ENCODE measurements at places on chromosomes 7 and 10. TPM values are rescaled to one million over a fixed set of nuclear protein-coding genes. Genes with fewer than 3 reads are reported as not detected.

GRCh38 chr10:121838931-121839330, 88.9 kb downstream of the ATE1 start:
- no peak for DNase-seq
- H3K36me3 ChIP-seq = no peaks in the 10 kb centered on the region
- no peak overlapping the region for H3K27ac ChIP-seq
- H3K4me3 ChIP-seq = no peak overlapping the region
- no peaks in the 10 kb centered on the region for H3K27me3 ChIP-seq
- no peaks in the 10 kb centered on the region for H3K4me1 ChIP-seq

DNA sequence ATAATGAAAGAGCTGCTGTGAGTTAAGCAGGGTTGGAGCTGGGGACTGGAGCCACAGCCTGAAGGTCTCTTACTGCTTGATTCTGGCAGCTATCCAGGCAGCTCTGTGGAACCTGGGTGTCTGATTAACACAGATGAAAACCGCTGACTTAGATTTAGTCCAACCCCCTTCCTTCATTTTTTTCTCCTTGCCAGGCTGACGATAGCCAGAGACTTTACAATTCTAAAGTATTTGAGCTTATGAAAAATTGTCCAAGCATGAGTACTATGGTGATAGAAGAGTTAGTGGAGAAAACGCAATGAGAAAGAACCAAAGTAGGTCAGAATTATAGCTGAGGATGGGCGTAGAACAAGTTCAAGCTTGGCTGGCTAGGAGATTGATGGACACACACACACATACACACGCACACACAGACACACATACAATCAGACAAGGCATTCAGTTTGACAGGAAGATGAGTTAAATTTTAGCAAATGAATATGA, 13.5 kb upstream of the GPR85 start:
- H3K36me3 ChIP-seq = no peaks in the 10 kb centered on the region
- no peaks in the 10 kb centered on the region for H3K4me1 ChIP-seq
- H3K27me3 ChIP-seq = no peaks in the 10 kb centered on the region
- no peak overlapping the region for H3K27ac ChIP-seq
- DNase-seq = peak; percentile 45

DNA sequence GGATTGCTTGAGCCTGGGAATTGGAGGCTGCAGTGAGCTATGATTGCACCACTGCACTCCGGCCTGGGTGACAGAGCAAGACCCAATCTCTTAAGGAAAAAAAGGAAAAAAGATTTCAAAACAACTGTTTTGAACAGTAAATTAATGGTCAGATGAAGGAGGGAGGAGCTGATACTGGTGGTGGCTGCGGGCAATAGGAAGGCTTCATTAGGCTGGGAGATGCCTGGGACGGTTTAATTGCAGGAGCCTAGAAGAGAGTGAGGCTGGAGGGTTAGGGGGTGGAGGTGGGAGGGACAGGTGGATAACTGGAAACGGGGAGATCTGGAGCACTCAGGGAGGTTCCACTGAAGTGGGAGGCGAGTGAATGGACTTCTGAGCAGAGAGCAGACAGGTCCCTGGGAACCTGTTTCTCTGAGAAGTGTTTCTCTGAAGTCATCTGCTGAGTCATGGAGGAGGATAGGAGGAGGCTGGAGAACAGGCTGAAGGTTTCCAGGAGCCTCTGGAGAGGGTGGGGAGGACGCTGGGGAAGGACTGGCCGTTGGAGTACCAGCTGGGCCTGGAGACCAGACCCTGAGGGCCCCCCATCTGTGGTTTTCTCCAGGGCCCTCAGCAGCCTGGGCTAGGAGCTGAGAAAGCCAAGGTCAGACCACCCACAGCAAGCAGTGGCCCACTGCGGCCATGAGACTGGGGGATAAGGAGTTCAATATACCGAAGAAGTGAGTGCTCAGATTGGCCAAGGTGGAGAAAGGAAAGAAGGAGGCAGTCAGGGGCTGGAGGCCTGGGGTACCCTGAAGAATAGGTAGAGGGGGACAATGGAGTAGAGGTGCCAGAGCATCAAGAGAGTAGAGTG, 14.4 kb upstream of the YWHAG start:
- H3K4me1 ChIP-seq = no peaks in the 10 kb centered on the region
- H3K36me3 ChIP-seq = no peaks in the 10 kb centered on the region
- H3K4me3 ChIP-seq = no peak overlapping the region
- DNase-seq = no peak
- no peaks in the 10 kb centered on the region for H3K27me3 ChIP-seq

GRCh38 chr7:114944745-114945625, 23.1 kb downstream of the MDFIC start:
- peak overlapping the region; percentile 43 for H3K4me3 ChIP-seq
- peaks cover 4% of the 10 kb centered on the region for H3K4me1 ChIP-seq
- H3K27me3 ChIP-seq = no peaks in the 10 kb centered on the region
- H3K27ac ChIP-seq = no peak overlapping the region

GRCh38 chr10:61749291-61749690, 86.6 kb downstream of the CABCOCO1 start:
- no peak overlapping the region for H3K27ac ChIP-seq
- no peaks in the 10 kb centered on the region for H3K27me3 ChIP-seq
- peaks cover 3% of the 10 kb centered on the region for H3K4me1 ChIP-seq

PPIA gene
- 729 TPM for total RNA-seq

CYP2C18 gene
- not detected for total RNA-seq

DNA sequence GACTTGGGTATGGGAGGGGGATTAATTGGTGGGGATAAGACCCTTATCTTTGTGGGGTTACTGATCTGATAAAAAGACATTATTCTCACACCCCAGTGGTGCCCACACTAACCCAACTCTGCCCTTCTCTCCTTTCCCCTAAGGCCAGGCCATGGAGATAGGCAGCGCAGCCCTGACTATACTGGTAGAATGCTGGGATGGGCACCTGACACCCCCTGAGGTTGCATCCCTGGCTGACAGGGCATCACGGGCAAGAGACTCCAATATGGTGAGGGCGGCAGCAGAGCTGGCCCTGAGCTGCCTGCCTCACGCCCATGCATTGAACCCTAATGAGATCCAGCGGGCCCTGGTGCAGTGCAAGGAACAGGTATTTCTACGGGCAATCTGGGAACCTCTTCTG, 12.7 kb downstream of the ZSWIM8 start:
- DNase-seq = peak; percentile 57
- no peaks in the 10 kb centered on the region for H3K27me3 ChIP-seq
- peaks cover 22% of the 10 kb centered on the region for H3K36me3 ChIP-seq
- no peak overlapping the region for H3K4me3 ChIP-seq
- no peak overlapping the region for H3K27ac ChIP-seq

DNA sequence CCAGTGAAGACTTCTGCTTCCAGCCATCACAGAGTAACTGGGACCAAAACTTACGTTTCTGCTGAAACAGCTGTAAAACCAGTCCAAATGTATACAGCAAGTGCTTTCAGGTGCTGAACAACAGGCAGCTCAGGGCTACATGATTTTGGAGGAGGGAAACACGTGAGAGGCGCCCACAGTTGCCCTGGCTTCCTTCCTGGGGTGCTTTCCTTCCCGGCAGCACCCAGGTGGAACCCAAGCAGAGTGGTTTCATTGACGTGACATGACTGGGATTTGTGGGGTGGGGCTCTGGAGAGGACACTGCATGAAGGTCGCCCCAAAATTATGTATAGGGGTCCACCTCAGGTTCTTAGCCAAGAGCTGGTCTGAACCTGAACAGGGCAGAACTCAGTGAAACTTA, 34.2 kb downstream of the IL2RA start:
- no peaks in the 10 kb centered on the region for H3K36me3 ChIP-seq
- no peaks in the 10 kb centered on the region for H3K27me3 ChIP-seq
- DNase-seq = no peak

- H3K27ac ChIP-seq = no peak overlapping the region
- H3K4me1 ChIP-seq = no peaks in the 10 kb centered on the region
- no peaks in the 10 kb centered on the region for H3K27me3 ChIP-seq
Observed at GRCh38 chr10:102631525-102632393, 12.5 kb upstream of the TRIM8 start.

GRCh38 chr10:89651205-89651915, 6.3 kb upstream of the PANK1 start:
- H3K27ac ChIP-seq = no peak overlapping the region
- H3K27me3 ChIP-seq = no peaks in the 10 kb centered on the region
- no peaks in the 10 kb centered on the region for H3K4me1 ChIP-seq
- no peak overlapping the region for H3K4me3 ChIP-seq
- no peaks in the 10 kb centered on the region for H3K36me3 ChIP-seq

GRCh38 chr7:31408140-31408729, 67.7 kb upstream of the NEUROD6 start:
- H3K27ac ChIP-seq = no peak overlapping the region
- DNase-seq = no peak
- no peaks in the 10 kb centered on the region for H3K36me3 ChIP-seq
- H3K4me1 ChIP-seq = no peaks in the 10 kb centered on the region
- H3K27me3 ChIP-seq = no peaks in the 10 kb centered on the region
- H3K4me3 ChIP-seq = no peak overlapping the region

R3HCC1L gene
- 9.7 TPM for total RNA-seq

- no peaks in the 10 kb centered on the region for H3K27me3 ChIP-seq
- DNase-seq = no peak
- no peak overlapping the region for H3K27ac ChIP-seq
- no peaks in the 10 kb centered on the region for H3K4me1 ChIP-seq
Observed at GRCh38 chr10:89805599-89806013, 104.2 kb downstream of the KIF20B start.

GRCh38 chr10:126097558-126098225, 201.3 kb downstream of the FANK1 start:
- no peaks in the 10 kb centered on the region for H3K36me3 ChIP-seq
- DNase-seq = no peak
- H3K27me3 ChIP-seq = no peaks in the 10 kb centered on the region
- H3K4me1 ChIP-seq = no peaks in the 10 kb centered on the region

GRCh38 chr7:45088821-45089340, at the start of gene NACAD:
TSS of gene NACAD (minus strand) at chr7:45088969. CDS start at chr7:45088894, 75 bp downstream.
- no peak within 1 kb of the TSS for H3K27ac ChIP-seq
- no peaks in the 10 kb centered on the region for H3K27me3 ChIP-seq
- peak within 1 kb of the TSS; percentile 42 for H3K4me3 ChIP-seq
- no peaks in the 10 kb centered on the region for H3K36me3 ChIP-seq

DNA sequence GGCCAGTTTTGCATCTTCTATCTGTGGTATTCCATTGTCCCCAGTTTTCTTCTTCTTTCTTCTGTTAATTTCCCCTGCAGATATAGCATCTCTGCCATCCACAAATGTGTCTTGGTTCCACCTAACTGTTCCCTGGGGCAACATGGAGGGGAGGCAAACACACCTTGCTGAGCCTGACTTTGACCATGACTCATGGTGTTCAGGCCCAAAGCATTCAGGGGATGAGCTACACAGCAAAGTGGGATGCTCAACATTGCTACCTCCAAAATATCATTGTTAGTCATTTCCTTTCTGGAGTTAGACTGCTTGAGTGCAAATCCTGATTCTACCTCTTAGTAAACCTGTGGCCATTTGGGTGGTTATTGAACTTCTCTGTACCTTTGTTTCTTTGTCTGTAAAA, 542.7 kb downstream of the LRMDA start:
- no peaks in the 10 kb centered on the region for H3K36me3 ChIP-seq
- H3K4me3 ChIP-seq = no peak overlapping the region
- no peak for DNase-seq
- no peak overlapping the region for H3K27ac ChIP-seq

- no peak overlapping the region for H3K27ac ChIP-seq
- no peaks in the 10 kb centered on the region for H3K27me3 ChIP-seq
- no peak overlapping the region for H3K4me3 ChIP-seq
- no peaks in the 10 kb centered on the region for H3K4me1 ChIP-seq
- H3K36me3 ChIP-seq = no peaks in the 10 kb centered on the region
- DNase-seq = no peak
Observed at GRCh38 chr7:94687810-94688209, 31.9 kb upstream of the SGCE start.

DNA sequence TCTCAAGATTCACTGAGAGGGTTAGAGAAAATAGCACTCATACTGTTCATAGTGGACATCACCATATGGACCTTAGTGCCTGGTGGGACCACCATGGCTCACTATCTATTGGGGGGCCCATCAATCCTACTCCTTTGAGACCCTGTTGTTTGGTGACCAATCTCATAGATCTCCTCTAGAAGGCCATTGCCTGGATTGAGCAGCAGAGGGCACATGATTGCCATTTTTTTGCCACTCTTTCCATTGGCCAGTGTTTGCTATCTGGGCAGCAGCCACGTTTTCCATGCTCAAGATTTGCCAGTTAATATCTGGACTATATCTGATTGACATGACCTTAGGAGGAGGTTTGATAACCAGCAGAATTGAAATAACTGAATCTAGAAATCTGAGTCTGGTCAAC, 244.5 kb downstream of the ITGB1 start:
- H3K27ac ChIP-seq = no peak overlapping the region
- H3K4me3 ChIP-seq = no peak overlapping the region
- H3K27me3 ChIP-seq = no peaks in the 10 kb centered on the region
- no peaks in the 10 kb centered on the region for H3K4me1 ChIP-seq
- no peak for DNase-seq

PDZD7 gene
- total RNA-seq = 1.1 TPM

EPO gene
- total RNA-seq = not detected

GRCh38 chr10:15719899-15720634, at the start of gene ITGA8:
TSS of gene ITGA8 (minus strand) at chr10:15719922. CDS start at chr10:15719771, 151 bp downstream.
- H3K27ac ChIP-seq = peak within 1 kb of the TSS; percentile 48
- no peaks in the 10 kb centered on the region for H3K27me3 ChIP-seq
- H3K4me3 ChIP-seq = peak within 1 kb of the TSS; percentile 95
- no peaks in the 10 kb centered on the region for H3K4me1 ChIP-seq
- DNase-seq = peak; percentile 90

CLDN4 gene
- total RNA-seq = 0.19 TPM

GRCh38 chr10:70850097-70850496, 34.3 kb downstream of the SGPL1 start:
- no peak for DNase-seq
- H3K27ac ChIP-seq = no peak overlapping the region
- peaks cover 8% of the 10 kb centered on the region for H3K36me3 ChIP-seq

- H3K27me3 ChIP-seq = no peaks in the 10 kb centered on the region
- no peak overlapping the region for H3K4me3 ChIP-seq
- DNase-seq = no peak
- H3K27ac ChIP-seq = no peak overlapping the region
Observed at GRCh38 chr10:6133331-6134098, 44.7 kb downstream of the RBM17 start.

DNA sequence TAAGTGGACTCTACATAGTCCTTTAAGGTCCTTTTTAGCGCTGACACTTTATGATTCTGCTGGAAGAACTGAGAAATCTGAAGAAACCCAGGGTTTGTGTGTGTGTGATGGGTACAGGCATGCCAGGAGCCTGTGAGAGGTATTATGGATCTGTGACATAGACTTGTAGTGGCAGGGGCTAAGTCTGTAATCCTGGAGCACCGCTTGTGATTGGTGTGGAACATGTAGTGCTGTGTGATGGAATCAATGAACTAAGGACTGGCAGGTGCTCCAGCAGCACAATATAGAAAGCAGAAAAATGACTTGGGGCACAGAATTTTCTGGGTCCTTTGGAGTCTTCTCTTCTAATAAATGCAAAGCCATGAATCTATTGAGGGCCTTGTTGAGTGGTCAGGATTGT, 163.9 kb downstream of the ST7 start:
- no peak overlapping the region for H3K4me3 ChIP-seq
- H3K4me1 ChIP-seq = no peaks in the 10 kb centered on the region
- no peak for DNase-seq
- no peaks in the 10 kb centered on the region for H3K27me3 ChIP-seq

DNA sequence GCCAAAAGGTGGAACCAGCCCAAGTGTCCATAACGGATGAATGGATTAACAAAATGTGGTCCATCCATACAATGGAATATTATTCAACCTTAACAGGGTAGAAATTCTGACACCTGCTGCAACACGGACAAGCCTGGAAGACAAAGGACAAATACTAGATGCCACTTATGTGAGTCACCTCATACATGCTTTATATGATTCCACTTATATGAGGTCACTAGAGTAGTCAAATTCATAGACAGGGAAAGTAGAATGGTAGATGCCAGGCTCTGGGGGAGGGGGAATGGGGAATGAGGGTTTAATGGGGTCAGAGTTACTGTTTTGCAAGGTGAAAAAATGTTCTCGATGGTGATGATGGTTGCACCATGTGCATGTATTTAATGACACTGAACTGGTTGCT, 34.0 kb upstream of the CYTH3 start:
- H3K4me1 ChIP-seq = no peaks in the 10 kb centered on the region
- H3K36me3 ChIP-seq = no peaks in the 10 kb centered on the region
- no peak overlapping the region for H3K4me3 ChIP-seq

All from aorta (tissue), 5 donors.